Fibroblast of skin of scalp (primary cell): ENCODE measurements at places on chromosomes 16 and 17.

- DNase-seq: no peak
Observed at GRCh38 chr16:86499440-86499786, 10.9 kb upstream of the FOXF1 start.

DNA sequence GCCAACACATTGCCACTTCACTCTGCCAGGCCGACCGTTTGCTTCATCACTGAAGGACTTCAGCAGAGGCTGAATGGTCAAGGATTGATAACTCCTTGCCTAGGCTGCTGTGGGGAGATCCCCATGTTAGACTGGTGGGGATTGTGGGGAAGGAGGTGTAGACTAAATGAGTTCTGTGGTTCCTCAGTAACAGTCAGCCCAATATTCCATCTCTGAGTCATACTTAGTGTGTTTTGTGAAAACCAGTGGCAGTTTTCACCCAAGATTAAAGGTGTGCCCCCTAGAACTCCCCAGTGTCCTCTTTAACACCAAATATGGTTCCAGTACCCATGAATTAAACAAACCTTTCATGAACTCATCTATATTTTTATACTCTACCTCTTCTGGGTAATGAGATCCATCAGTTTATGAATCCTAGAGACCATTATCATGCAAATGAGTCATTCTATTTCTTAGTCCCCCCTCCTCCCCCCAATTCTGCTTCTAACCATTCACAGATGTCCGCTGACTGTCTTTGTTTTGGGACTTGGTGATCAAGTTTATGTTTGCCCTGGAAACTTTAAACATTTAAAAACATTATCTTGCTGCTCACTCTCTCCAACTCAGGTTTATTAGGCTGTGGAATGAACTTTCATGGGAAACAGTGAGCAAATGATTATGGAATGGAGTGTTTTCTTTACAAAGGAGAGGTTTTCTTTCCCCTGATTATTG is 66.8 kb upstream of the GAS7 start:
- peak; percentile 88 for DNase-seq

DNA sequence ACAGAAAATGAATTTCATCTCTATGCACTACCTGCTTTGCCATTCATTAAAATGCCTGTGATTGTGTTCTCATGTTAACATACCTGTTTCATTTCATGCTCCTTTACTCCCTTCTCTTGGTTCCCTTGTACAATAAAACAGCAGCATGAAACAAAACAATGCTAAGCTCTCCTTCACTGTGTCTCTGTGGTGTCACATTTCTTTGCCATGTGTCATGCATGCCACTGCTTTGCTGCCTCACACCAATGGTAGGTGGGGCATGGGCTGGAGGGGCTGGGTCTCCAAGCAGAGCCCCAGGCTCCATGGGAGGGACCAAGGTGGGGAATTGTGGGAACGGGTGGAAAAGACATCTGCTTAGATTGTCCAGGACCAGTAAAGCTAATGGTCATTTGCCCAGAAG is 83.6 kb downstream of the RGS9 start:
- DNase-seq: peak; percentile 73

- DNase-seq: peak; percentile 92
Observed at GRCh38 chr16:3980253-3981111, 100.0 kb upstream of the CREBBP start.

GRCh38 chr17:10646392-10646990 is 10.6 kb downstream of the MYH3 start:
- DNase-seq: peak; percentile 76

GRCh38 chr17:10127819-10128425 is 70.5 kb downstream of the GAS7 start:
- peak; percentile 97 for DNase-seq

GRCh38 chr16:9123871-9124270 is 32.4 kb downstream of the HAPSTR1 start:
- DNase-seq: no peak

- DNase-seq: no peak
Observed at GRCh38 chr17:65694601-65695000, 133.2 kb upstream of the AXIN2 start.

- DNase-seq: no peak
Observed at GRCh38 chr17:38355251-38355650, 3.6 kb downstream of the SOCS7 start.

- DNase-seq: no peak
Observed at GRCh38 chr17:13993106-13993505, 76.2 kb upstream of the COX10 start.

DNA sequence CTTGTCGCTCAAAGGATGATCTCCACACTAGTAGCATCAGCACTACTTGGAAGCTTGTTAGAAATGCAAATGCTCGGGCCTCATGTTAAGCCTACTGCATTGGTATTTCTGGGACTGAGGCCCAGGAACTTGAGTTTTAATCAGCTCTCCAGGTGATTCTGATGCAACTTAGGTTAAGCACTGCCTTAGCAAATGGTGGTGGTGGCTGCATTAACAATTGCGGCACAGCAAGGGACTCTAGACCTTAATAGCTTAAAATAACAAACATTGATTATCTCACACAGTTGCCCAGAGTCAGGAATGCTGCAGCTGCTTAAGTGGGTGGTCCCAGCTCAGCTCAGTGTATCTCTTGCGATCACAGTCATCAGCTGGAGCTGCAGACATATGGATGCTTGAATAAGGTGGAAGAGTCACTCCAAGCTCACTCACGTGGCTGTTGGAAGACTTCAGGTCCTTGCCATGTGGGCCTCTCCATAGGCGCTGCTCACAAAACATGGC is 25.8 kb downstream of the HS3ST3A1 start:
- peak; percentile 86 for DNase-seq

- DNase-seq: no peak
Observed at GRCh38 chr17:72089453-72089987, 31.3 kb upstream of the SOX9 start.

DNA sequence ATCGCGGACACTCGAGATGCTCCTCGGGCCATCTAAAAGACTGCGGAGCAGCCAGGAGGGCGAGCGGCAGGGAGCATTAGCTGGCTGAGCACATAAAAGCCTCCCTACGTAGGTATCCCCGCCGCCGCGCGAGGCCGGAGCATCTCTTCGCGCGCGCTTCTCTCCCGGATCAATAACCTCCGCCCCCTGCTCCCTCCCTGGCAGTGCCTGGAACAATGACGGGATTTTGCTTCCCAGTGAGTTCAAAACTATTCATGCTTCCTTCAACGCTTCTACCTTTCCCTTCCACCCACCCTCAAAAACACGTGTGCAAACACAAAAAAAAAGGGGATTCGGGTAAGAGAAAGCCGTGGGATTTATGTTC is 984 bp downstream of the CENPV start:
- DNase-seq: peak; percentile 13

GRCh38 chr16:71855937-71856662 is 10.3 kb downstream of the ATXN1L start:
- no peak for DNase-seq
